IMR-90 (cell line): ENCODE measurements at places on chromosomes 16 and 17. TPM values are rescaled to one million over a fixed set of nuclear protein-coding genes. Genes with fewer than 3 reads are reported as not detected.

- peak; percentile 93 for DNase-seq
These were observed 343.0 kb upstream of the DYNLRB2 start for GRCh38 chr16:80197741-80198201.

Gene KRTAP4-3
- not detected in 2 replicates for total RNA-seq

Gene TIMP2
- total RNA-seq, result 43.9 and 48.6 TPM in 2 replicates

DNA sequence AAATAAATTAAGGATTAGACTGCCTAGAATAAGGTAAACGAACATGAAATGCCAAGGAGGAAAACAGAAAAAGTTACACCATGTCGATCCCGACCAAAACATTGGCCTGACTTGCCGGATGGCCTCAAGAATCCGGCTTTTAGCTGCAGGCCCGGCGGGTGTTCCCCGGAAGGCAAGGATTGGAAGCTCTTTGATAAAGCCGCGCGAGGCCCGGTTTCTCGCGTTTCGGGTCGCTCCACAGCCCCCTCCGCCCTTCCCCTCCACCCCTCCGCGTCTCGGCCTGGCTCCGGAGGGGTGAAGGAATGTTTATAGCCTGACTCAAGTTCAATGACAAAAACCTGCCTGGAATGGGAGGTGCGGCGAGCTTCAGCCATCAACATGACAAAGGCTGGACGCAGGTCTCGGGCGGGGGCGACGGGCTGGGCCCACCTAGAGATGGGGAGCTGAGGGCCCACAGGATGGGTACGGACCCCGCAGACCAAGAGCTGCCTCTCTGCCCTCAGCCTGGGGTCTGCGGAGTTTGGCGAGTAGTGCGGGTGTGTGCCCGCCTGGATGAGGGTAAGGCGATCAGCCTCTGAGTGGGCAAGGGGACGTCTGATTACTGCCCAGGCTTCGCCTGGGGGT is 2.6 kb downstream of the PRAC1 start:
- DNase-seq, result no peak

DNA sequence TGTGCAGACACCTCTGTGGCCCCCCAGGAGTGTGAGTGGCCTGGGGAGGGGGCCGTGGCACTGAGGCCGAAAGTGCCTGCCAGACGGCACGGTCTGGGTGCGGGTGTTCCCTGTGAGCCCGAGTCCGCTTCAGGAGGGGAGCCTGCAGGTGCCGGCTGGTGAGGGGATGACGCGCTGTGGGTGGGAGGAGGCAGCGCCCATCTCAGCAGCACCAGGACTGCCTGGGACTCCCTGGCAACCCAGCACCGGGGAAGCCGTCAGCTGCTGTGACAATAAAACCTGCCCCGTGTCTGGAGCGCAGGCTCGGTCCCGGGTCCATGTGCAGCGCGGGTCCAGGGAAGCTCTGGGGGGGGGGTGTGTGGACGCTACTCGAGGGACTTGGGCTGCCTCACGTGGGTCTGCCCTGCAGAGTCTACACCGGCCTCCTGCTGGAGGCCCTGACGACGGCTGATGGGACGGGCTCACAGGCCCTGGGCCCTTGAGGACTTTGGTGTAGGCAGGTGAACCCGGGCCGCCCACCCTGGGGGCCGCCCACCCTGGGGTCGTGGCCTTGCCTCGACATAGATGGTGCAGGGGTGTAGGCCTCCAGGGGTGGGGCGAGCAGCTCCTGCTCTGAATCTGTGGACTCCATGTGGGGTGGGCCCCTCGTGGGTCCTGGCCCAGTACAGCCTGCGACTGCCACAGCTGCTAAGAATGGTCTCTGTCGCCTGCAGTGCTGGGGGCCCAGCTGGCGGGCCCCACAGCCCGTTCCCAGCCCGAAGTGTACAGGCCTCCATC is 5.9 kb upstream of the RAB40C start:
- DNase-seq, result no peak

DNA sequence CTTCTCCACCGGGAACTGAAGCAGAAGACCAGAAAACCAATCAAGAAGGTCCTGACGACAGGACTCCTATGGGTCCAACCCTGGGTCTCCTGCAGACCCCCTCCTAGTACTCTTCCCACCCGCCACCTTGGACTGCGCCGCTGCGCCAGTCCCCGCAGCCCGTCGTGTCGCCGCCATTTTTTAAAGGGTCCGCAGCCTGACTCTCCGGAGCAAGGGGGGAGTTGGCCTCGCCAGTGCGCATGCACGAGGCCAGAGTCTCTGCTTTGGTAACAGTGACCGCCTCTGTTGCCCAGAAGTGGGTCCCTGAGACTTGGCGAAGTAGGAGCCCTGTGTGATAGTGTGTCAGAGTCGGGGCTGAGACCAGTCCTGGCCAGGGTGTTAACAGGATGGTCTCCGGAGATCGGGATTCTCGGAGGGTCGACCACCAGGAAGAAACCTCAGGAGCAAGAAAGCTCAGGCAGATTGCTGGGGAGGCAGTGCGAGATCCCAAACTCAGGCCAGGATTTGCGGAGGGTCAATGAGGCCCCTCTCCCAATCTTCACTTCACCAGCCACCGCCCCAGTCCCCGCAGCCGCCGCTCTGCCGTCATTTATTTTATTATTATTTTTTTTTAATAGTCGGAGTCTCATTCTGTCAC is 612.5 kb downstream of the KCNJ18 start:
- DNase-seq, result no peak

- no peak for DNase-seq
These were observed 80.0 kb upstream of the CDH5 start for GRCh38 chr16:66286527-66286926.

Gene HEATR9
- not detected in 2 replicates for total RNA-seq

- DNase-seq, result no peak
These were observed 13.1 kb downstream of the CYB5D2 start for GRCh38 chr17:4155980-4156620.
